Renal cortical epithelial cell (primary cell): ENCODE measurements at places on chromosomes 16 and 17.

DNA sequence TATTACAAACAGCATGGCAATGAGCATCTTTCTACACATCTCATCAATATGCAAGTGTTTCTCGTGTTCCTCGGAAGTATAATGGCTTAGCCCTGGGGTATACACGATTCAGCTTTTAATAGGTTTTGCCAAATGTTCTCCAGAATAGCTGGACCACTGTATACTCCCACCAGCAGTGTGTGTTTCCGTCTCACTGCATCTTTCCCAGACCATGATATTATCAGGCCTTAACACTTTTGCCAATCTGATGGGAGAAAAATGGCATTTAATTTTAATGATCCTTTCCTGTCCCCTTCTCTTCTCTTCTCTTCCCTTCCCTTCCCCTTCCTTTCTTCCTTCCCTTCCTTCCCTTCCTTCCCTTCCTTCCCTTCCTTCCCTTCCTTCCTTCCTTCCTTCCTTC lies 30.8 kb downstream of the PRKCB start:
- DNase-seq: no peak

DNA sequence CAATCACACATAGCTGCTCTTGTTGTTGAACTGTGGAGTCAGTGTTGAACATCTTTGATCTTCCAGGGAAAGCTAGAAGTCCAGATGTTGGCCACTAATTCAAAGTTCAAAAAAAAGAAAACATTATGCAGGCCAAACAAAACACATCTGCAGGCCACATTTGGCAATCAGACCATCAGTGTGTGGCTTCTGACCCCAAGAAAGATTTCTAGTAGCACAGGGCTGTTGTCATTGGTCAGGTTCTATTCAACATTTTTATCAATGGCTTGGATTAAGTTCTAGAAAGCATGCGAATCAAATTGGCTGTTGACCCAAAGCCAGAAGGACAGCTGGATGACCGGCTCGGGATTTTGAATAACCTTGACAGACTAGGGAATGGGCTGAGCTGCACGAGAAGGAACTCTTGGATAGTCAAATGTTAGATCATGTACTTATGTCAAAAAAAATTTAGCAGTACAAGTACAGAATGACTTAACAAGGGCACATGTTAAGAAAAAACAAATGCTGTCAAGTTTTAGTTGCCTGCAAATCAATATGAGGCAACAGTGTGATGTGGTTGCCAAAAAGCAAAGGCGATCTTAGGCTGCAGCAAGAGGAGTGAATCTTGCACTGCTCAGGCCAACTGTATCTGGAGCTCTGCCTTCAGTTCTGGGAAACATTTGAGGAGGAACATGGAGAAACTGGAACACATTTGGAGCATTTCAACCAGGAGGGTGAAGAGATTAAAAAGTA lies 187.6 kb downstream of the RGS9 start:
- no peak for DNase-seq

GRCh38 chr17:6045621-6046357 lies 24.4 kb upstream of the WSCD1 start:
- no peak for DNase-seq

GRCh38 chr17:64694207-64694606 lies 32.1 kb upstream of the SMURF2 start:
- peak; percentile 92 for DNase-seq

GRCh38 chr17:68176718-68177117 lies 71.1 kb upstream of the AMZ2 start:
- DNase-seq: peak; percentile 6

DNA sequence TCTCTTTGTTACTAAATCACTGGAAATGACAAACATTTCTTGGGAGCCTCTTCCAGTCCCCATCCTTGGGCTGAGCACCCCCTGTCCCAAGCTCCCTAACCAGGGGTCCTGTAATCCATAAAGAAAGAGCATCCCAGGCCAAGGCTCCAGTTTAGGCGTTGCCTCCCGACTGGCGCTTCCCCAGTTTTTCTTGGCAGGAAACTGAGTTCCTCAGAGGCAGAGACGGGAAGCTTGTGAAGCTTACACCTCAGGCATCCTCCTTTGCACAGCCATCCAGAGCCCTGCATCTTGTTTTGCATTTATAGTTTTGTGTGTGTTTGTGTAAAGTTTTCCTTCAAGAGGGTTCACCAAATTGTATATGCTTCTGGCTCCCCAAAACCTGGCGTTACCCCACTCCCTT lies 7.1 kb downstream of the COPZ2 start:
- DNase-seq: no peak

- no peak for DNase-seq
These were observed 717 bp downstream of the CYBA start for GRCh38 chr16:88649924-88650748.

DNA sequence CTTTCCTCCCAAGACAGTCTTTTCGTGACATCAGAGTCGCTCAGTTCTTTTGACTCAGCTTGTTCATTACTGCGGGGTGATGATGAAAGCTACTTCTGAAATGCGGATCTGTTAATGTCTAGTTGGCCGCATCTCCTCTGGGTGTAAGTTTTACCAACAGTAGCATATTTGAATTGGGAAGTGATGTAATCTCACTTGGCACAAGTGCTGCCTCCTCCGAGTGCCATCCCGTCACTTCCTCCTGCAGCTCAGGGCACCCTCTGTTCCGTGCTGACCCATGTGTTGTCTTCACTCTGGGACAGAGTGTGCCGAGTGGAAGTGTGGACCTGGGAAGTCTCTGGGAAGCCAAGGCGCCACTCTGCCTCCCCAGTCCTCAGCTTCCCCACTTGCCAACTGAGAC lies 8.9 kb downstream of the ADAD2 start:
- DNase-seq: no peak

GRCh38 chr16:55010492-55011160 lies 80.0 kb downstream of the IRX5 start:
- DNase-seq: no peak

- DNase-seq: no peak
These were observed 76.8 kb downstream of the CDK5R1 start for GRCh38 chr17:32563583-32563982.

DNA sequence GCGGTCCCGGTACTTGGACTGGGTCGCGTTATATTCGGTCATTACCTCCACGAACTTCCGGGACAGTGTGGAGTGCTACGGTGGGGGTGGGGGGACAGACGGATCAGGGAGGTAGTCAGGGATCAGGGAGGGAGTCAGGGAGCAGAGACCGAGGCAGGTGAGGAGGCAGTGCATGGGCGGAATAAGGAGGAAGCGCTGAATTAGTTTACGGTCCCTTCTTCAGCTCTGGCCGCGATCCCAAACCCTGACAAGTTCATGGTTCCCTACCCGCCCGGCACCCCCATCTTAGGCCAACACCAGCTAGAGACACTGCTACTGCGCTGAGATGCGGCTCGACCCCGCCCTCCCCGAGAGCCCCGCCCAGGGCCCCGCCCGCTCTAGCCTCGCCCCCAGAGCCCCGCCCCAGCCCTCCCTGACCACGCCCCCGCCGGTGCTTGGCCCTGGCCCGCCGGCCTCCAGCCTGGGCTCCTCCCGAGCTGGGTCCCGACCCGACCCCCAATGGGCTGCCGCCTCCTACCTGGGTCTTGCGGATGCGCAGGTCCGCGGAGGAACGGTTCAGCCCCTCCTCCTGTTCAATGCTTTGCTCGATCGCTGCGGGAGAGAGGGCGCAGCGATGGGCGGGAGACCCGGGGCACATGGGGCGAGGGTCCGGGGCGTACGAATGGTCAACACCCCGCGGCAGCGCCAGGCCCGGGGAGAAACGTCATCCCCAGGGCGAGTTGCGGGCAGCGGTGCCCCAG lies 12.1 kb downstream of the HSD3B7 start:
- peak; percentile 45 for DNase-seq

GRCh38 chr17:42950044-42950783 lies 14.0 kb downstream of the AARSD1 start:
- no peak for DNase-seq

DNA sequence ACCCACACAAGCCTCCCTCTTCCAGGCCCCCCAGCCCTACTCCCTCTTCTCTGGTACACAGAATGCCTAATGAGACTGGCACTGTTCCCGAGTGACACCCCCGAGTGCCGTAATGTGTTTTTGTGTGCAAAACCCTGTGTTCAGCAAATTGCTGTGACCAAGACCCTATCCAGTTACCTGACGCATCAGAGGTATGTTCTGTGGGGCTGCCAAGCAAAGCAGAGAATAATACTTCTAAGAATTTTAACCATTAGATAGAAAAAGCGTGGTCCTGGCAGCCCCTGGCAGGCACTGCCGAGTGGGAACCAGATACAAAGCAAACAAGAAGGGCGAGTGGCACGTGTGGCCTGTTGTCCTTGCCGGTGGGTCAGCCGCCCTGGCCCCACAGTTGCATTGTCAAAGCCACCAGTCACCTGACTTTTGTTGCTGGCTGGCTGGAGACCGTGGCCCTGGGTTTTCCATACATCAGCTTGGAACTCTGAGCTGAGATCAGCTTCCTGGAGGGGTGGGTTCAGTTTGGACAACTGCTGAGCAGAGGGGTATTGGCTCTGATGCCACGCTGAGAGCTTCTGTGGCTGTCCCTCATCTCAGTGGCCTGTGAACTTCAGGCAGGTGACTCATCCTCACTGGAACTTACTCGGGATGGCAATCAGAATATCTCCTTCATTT lies 69.1 kb upstream of the BRD7 start:
- no peak for DNase-seq

DNA sequence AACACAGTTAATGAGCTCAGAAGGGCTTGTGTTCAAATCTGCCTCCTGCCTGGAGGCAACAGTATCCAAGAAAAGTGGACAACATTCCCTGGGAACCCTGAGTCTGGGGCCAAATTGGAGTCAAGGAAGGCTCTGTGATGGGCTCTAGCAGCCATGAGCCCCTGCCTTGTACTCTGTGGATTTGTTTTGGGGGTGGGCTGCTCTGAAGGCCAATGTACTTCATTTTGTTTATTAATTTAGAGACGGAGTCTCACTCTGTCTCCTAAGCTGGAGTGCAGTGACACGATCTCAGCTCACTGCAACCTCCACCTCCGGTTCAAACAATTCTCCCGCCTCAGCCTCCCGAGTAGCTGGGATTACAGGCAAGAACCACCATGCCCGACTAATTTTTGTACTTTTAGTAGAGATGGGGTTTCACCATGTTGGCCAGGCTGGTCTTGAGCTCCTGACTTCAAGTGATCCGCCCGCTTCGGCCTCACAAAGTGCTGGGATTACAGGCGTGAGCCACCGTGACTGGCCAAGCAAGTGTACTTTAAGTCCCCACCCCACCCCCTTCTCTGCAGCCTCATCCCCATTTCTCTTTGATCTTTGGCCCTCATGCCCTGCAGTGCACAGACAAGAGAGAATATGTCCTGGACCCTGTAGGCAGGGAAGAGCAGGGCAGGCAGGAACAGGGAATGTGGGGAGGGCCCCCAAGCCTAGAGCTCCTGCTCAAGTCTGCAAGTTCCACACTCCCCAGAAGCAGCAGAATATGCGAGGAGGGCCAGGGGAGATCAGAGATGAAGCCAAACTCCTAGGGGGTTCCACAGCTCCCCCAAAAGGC lies 2.7 kb upstream of the GIP start:
- no peak for DNase-seq

GRCh38 chr16:27880287-27880686 lies 183.2 kb downstream of the GSG1L start:
- DNase-seq: no peak

DNA sequence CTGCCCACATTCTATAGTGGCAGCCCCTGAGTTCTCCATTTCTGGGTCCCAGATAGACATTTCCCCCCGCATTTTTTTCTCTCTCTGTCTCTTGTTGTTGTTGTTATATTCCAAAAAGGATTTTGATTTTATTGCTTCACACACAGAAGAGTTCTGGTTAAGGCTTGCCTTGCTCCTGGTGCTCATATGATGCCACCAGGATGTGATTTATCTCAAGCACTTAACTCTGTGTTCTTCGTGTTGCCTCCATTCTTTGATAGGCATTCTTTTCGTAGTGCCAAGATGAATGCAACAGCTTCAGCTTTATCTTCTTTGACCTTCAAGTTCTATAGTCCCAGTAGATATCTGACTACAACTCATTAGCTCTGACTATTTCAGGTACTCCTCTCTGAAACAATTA lies 9.1 kb downstream of the ITGA3 start:
- no peak for DNase-seq

- DNase-seq: no peak
These were observed 229.7 kb downstream of the SNX29 start for GRCh38 chr16:12206098-12206748.

GRCh38 chr17:40550608-40551007 lies 14.7 kb downstream of the CCR7 start:
- peak; percentile 31 for DNase-seq

- DNase-seq: no peak
These were observed 18.4 kb downstream of the ZNF668 start for GRCh38 chr16:31055613-31056012.

DNA sequence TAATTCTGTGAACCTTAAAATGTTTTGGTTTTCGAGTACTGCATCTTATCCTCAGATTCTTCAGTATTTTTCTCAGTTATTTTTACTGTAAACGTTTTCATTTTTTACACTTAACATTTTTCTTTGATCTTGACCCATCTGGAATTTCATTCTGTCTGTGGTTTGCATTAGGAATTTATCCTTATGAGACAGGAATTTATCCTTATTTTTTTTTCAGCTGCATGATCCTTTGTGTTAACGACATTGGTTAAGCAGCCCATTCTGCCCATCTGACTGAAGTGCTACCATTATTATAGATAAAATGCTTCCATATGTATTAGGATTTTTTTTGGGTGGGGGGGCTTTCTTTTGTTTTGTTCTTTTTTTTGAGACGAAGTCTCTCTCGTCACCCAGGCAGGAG lies 41.0 kb downstream of the SNX29 start:
- no peak for DNase-seq

GRCh38 chr16:86884390-86884650 lies 306.0 kb downstream of the FOXL1 start:
- no peak for DNase-seq

DNA sequence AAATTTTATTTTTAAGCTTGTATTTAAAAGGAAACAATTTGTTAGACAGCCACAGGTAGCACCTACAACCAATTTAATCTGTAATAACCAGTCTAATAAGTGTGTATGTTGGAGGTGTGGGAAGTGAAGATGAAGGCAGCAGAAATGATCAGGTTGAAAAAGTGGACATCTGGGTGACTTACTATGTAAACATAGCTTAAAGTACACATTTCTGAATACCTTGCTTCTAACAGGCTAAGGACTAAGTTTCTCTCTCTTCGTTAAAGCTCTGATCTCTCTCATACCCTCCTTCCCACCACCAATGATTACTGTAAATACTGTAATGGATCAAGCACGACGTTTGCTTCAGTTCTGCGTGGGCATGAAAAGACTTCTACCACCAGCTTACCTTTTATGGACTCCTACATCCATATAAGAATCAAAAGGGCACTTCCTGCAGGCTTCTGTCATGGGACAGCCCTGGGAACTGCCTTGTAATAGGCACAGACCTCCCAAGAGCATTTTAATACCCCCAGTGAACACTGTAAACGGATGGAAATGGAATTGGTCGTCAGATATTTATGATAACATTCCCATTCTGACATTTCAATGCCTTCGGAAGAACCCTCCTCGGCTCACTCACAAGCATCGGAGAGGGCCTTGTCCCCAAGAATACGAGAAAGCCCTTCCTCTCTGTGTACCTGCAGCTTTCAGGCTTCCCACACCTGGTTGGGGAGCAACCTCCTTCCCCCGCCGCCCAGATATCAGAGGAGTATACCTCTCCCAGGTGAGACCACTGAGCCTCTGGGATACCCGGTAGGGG lies 700 bp downstream of the CCDC43 start:
- peak; percentile 18 for DNase-seq

- DNase-seq: peak; percentile 80
These were observed 13.0 kb upstream of the SPNS3 start for GRCh38 chr17:4420692-4421131.

- no peak for DNase-seq
These were observed 423 bp upstream of the ASGR2 start for GRCh38 chr17:7114875-7115614.

GRCh38 chr16:56916571-56917403 lies 15.2 kb upstream of the HERPUD1 start:
- DNase-seq: no peak

- no peak for DNase-seq
These were observed at the start of gene PLCG2 for GRCh38 chr16:81778861-81779535. Gene PLCG2, plus strand, starts transcription at chr16:81779291. Its CDS starts 6,699 bp downstream, at chr16:81785990.
